Activated T-cell treated with anti-CD3 and anti-CD28 coated beads for 4 hours (primary cell): ENCODE measurements at places on chromosomes 3 and 15.

DNA sequence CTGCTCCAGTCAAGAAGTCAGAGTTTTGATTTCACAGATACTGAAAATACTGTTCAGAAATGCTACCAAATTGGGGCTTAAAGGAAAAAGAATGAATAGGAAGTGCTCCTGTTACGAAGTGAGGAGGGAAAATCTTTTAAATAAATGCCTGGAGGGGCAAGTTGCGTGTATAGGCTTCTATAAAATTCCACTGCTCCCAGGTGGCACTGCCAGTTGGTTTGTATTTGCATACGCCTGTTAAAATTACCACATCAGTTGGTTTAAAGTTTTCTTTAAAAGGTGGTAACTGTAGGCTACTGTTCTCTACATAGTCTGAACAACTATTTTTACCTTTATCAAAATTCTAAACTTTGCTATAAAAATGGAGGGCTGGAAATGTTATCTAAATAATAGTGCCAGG is 123.5 kb downstream of the DLG1 start:
- no peak for DNase-seq

DNA sequence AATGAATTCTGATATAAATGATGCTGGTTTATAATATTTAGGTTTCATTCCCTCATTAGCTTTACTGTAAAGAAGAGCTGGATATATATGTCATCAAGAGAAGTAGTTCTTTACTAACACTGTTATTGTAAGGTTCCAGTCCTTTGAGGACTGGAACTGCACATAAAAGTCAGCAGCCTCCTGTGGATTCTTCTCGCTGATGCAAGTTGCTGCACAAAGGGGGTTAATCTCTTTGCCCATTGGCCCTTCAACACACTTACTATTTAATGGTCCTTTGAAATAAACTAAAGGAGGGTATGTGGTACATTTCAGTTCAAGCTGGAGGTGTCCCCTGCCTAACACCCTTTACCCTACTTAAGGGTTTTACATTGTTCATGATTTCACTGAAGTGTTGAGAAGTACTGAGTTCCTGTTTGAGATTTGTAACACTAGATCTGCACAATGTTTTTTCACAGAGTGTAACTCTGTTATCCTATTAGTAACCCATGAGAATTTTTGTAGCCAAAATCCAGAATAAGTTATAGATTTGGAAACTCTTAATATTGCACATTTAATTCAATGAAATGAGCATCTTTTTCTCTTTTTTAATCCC is 43.9 kb downstream of the NR2C2 start:
- no peak for DNase-seq

DNA sequence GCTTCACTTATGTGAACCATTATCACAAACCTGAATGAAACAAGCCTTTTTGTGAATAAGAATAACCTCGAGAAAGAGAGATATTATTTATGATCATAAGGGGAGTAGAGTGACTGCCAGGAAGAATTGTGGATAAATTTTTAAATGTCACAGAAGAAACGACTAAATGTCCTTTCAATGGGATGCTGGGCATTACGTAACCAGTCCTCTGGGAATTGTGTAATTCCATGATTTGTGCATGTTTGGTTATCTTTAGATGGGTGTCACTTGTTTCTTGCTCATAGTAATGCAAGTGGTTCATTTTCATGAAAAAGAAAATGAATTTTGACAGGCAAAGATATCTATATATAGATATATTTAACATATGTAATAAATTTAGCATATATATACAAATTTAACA is 379.5 kb upstream of the AGTR1 start:
- DNase-seq: no peak

DNA sequence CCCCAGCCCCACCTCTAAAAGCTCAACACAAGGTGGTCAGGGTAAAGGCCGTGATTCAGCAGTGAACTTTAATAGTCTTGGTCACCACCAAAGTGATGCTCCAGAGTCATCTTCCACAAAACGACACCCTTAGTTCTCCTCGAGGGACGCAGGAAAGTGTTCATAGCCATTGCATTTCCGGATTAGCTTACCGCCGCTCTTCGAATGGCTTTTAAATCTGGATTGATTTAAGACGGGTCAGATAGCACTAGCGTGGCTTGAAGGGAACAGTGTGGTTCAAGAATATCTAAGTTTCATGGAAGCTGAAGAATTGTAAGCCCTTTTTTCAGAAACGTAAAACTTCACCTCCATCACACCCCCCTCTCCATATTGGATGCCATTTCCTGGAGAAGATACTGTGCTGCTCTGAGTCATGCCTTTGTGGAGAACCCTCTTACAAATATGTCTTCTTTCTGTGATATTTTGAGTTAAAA is 829 bp downstream of the RNF7 start:
- peak; percentile 20 for DNase-seq

DNA sequence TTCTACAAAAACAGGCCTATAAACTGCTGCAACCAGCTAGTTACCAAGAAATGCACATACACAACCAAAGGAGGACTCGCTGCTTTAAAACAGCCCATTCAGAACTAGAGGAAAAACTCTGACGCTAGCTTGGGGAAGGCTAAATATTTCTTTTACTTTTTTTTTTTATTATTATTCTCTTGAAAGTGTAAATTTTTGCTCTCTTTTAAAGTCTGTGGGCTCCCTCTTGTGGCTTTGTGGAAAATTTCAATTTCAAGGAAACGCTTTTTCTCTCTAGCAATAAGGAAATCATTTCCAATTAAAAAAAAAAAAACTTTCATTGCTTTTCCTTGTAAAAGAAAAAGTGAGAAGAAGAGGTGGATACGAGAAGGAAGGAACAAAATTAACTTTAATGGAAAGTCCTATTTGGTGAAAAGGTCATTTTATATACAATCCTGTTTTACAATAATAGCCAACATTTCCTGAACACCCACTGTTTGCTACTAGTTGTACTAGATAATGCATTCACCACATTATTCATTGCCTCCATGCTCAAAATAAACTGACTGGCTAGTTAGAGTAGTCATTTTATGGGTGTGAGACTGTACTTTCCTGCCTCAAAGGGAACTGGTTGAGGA is 51.2 kb upstream of the SAMMSON start:
- no peak for DNase-seq

GRCh38 chr3:187616307-187616972 is 53.8 kb downstream of the SST start:
- peak; percentile 27 for DNase-seq

GRCh38 chr3:78154521-78155186 is 1114.8 kb downstream of the ROBO2 start:
- DNase-seq: no peak

DNA sequence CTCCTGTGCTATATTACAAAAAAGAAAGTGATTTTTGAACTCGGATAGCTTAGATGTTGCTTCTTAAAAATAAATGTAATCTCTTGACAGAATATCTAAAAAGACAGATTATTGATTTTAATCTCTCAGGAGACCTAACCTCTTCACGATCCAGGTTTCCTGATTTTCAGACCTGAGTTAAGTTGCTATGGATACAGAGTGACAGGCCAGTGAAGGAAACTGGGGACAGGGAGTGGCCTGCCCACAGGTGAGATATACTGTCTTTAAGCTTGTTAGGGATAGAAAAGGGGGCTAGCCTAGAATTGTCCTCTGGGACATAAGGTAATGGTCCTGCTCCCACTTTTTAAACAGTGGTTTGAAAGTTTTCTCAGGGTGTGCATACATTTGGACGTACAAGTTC is 73.2 kb downstream of the CCNL1 start:
- DNase-seq: no peak

- no peak for DNase-seq
Measured at GRCh38 chr3:182633186-182633585, 160.1 kb upstream of the ATP11B start.

- DNase-seq: no peak
Measured at GRCh38 chr3:39990532-39990931, 181.1 kb downstream of the MYRIP start.

GRCh38 chr3:107880702-107881101 is 210.1 kb downstream of the CD47 start:
- no peak for DNase-seq

GRCh38 chr15:63870487-63871209 is 36.9 kb upstream of the HERC1 start:
- no peak for DNase-seq

GRCh38 chr3:30693470-30694120 is 87.2 kb downstream of the TGFBR2 start:
- DNase-seq: no peak

GRCh38 chr3:156619376-156619775 is 55.0 kb upstream of the TIPARP start:
- DNase-seq: no peak

DNA sequence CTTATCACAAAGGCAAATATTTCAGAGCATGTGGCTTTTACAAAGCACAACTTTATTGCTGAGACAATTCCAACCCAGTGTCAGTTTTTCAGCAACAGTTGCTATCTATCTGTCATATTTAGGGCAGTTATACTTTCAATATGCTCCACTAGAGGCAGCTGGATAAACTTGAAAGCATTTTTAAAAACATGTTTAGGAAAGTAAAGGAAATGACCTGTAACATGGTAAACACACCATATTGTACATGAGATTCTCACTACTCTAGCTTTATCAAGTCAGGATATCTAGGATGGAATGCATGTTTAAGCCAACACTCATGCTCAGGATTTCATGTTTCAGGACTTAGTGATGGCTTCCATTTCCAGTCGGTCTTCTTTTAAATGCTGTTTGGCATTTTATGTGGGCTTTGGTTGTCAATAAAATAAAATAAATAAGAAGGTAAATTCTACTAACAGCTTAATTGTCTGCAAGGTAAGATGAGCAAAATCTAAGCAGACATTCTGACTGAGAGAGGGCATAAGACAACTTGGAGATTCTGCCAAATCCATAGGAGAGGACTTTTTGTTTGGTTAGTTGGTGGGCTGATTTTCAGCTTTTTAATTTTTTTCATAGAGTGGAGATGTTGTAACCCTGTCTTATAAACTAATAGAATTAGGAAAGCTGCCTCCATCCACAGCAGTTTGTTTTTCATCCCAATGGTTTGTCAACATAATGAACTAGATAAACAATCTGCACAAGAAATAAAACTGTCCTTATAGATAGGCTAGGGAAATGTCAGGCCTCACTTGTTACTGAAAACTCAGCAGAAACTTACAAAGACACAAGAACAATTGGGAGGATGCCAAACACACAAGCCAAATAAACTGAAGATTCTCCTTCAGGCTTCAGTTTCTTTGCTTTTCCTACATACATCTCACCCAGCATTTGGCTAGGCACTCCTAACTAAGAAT is 63.4 kb upstream of the CPB1 start:
- no peak for DNase-seq

GRCh38 chr3:158631981-158632380 is 12.3 kb upstream of the GFM1 start:
- no peak for DNase-seq

DNA sequence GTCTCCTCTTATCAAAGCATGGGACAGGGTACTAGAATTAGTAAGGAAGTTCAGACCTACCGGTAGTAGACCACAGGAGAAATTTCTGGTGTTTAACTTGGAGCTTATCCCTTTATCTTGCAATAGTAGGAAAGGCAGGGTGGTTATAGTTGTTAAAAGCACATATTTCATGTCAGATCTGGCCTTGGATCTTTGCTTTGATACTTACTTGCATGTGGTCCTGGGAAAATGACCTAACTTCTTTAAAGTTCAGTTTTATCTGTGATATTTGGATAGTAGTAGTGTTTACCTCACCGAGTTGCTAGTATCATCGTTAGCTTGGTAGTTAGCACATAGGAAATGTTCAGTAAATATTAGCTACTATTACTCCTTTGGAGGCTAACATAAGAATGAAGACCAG is 15.4 kb downstream of the EXOG start:
- DNase-seq: no peak

DNA sequence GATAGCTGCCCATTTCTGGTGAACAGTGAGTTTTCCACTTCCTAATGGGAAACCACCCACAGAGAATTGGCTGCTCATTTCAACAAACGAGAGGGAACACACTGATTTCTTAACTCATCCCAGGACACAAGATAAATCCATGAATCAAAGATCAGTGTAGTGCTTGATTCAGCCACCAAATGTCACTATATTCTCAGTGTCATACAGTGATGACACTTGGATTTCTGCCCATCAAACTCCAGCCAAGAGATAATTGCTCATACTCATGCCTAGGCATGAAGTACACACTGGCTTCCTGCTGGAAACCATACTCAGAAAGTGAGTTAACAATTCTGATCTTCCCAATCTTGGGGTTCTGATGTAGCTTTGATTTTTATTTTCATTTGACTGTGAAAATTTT is 35.4 kb upstream of the GRM7 start:
- no peak for DNase-seq

DNA sequence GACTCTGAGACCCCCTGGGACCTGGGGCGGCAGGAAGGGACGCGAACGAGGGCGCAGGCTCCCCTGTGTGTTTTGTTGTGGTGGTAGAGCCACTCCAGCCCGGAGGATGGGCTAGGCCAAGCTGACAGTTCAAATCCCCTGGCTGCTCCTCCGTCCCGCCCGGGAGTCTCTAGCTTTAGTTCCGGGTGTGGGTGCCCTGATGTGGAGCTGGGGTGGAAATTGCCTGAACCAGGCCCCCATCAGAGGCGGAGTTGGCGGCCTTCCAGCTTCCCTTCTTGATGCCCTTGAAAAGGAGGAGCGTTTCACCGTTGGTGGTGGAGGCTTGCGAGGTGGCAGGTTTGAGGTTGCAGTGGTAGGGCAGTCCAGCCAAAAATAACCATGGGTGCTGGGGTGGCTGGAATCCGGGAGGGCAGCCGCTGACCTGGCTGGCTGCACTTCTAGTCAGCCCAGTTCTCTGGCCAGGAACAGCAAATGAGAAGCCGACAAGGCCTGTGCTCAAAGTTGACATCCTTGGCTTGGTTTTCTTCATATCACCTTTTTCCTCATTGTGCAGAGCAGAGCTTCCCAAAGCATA is 817 bp downstream of the CLK3 start:
- DNase-seq: peak; percentile 43

DNA sequence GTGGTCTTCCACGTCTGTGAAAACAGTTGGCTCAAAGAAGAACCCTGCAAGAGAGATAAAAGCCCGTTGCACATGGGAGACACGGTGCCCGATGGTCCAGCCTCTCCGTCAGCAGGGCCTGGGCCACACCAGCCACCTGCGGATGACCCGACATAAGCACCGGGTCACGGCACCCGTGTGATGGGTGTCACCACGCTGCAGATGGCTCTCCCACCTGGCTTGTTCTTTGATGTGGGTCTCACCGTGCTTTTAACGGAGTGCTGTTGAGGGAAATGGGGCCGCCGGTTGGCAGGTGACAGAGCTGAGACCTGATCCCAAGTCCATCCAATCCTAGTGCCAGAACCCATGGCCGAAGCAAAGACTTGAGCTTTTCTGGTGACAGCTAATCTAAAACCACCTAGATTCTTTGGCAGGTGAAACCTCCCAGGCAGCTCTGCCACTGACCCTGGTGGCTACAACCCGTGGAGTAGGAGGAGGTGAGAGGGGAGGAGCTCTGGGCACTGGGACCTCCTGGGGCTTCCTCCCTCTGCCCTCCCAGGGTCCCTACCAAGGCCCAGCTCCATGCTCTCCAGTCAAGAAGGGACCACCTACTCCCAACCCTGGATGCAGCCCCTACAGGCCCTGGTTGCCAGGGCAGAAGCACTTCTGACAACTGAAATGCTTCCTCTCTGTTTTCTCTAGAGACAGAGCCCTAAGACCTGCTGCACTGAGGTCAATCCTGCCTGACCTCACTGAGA is 23.4 kb upstream of the SLC41A3 start:
- DNase-seq: no peak
